CD4-positive, alpha-beta memory T cell (primary cell): ENCODE measurements at places on chromosomes 7 and 10.

DNA sequence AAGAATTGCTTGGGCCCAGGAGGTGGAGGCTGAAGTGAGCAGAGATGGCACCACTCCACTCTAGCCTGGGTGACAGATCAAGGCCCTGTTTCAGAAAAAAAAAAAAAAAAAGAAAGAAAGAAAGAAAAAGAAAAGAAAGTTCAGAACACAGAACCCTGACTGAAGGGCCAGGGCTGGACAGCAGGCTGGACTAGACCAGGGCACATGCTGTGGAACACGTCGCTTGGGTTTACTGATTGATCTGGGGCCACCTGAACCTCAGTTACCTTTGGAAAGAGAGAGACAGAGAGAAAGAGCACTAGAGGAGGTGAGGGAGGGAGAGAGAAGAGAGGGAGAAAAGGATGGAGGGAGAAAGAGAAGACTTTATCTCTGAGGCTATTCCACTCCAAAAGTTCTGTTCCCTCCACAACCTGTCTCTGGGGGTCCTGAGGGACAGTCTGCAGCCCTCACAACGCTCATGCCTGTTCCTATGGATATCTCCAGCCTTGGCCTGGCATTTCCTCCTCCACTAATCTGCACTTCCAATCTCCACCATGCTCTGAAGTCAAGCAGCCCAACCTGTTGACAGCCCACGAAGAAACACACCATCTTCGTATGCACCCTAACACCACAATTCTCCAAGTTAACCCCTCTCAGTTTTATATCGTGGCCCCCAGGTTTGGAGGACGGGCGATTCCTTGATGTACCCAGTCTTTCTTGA, 81.8 kb downstream of the COBL start:
- DNase-seq: no peak

DNA sequence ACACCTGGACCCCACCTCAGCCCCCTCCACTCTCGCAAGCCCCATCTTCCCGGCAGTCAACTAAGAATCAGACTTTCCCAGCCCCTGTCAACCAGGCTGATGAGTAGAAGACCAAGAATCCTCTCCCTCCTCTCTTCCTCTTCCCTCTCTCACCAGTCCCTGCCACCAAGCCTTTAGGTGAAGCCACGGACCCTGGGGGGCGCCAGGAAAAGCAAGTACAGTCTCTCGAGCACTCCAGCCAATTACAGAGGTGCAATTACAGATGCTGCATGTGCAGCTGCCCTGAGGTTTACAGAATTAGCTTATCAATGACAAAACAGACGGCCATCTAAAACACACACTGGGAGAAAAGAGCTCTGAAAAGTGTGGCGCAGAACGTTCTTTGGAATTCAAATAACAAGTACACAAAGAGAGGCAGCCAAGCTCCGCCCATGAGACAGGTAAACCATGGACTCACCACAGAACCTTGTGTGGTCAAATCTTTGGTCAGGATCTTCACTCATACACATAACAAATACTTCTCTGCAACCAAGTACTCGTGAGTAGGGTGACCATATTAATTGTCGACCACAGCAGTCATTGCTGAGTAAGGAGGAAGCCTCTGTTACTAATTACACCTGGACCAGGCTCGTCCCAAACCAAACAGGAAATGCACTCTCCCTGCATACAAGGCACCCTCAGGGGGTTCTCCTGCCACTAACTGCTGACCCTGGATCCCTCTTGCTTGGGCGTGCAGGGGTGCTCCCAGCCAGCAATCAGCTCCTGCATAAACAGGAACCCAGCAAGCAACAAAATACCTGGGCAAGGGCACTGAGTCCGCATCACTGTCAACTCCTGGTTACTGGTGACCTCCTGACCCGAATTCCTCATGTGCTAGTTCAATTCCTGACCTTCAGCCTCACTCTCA, 189.2 kb downstream of the FAM107B start:
- DNase-seq: no peak

- no peak for DNase-seq
These were observed 96.1 kb downstream of the PIP4K2A start for GRCh38 chr10:22618078-22618785.

GRCh38 chr7:148711191-148712102, 12.7 kb downstream of the CUL1 start:
- no peak for DNase-seq

DNA sequence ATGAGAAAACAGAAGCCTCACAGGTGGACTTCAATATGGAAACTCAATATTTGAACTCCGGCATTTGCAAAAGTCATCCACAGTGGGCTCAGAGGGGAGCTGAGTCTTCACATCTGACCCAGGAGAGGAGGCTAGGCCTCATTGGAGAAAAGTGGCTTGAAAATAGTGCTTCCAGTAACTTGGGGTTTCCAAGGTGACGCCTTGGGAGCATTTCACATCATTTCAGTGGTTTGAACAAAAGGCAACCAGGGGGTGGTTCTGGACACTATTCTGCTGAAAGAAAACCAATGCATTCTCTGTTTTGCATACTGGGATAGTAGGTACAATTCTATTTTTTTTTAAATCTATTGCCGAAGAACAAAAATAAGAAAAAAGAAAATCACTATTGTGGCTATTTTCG, 599.2 kb upstream of the POM121L12 start:
- DNase-seq: no peak
